AG09309 (cell line): ENCODE measurements at places on chromosomes 1 and 21.

GRCh38 chr1:225881959-225882693 lies at the start of gene TMEM63A:
Gene TMEM63A (minus strand): TSS chr1:225882380. CDS start chr1:225877580, 4,800 bp downstream.
- no peak for DNase-seq

DNA sequence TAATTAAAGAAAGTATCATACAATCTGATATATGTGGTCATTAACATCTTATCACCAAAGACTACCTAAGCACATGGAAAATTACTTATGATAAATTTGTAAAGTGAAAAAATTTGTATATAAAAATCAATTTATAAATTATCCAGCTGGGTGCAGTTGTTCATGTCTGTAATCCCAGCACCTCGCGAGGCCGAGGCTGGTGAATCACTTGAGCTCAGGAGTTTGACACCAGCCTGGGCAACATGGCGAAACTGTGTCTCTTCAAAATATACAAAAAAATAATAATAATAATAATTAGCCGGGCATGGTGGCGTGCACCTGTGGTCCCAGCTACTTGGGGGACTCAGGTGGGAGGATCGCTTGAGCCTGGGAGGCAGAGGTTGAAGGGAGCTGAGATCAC lies 82.8 kb upstream of the SYT6 start:
- DNase-seq, result no peak

- DNase-seq, result no peak
These were observed 31.4 kb upstream of the PCBP3 start for GRCh38 chr21:45611939-45612664.

GRCh38 chr1:185674201-185674600 lies 60.0 kb upstream of the HMCN1 start:
- no peak for DNase-seq

DNA sequence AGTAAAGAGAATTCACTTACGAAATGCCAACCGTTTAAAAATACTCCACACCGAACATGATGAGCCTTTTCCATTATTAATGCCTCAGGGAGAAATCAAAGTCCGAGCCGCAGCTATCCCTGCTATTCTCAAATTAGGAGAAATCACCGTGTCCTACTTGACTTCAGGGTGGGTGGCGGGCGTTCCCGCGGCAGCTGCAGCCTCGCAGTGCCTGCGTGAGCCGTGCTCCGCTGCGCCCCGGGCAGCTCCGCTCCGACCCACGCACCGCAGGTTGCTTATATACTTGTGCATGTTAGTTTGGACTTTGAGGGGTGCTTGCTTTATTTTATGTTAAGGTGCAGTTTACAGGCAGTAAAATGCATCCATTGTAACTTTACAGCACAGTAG lies 35.6 kb upstream of the PCBP3 start:
- no peak for DNase-seq

DNA sequence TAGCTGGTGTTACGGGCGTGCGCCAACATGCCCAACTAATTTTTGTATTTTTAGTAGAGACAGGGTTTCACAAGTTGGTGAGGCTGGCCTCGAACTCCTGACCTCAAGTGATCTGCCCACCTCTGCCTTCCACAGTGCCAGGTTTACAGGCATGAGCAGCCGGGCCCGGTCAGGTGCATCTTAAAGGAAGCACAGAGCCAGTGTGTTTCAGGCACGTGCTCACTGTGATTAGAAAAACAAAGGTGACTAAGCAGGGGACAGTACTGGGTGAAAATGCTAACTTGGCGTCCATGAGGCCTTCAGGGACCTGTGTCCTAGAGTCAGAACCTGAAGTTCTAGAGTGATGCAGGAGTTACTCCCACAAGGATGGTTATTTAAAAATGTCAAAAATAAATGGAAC lies 60.0 kb upstream of the GJA8 start:
- no peak for DNase-seq

GRCh38 chr1:8218351-8219092 lies 99.4 kb upstream of the SLC45A1 start:
- no peak for DNase-seq

DNA sequence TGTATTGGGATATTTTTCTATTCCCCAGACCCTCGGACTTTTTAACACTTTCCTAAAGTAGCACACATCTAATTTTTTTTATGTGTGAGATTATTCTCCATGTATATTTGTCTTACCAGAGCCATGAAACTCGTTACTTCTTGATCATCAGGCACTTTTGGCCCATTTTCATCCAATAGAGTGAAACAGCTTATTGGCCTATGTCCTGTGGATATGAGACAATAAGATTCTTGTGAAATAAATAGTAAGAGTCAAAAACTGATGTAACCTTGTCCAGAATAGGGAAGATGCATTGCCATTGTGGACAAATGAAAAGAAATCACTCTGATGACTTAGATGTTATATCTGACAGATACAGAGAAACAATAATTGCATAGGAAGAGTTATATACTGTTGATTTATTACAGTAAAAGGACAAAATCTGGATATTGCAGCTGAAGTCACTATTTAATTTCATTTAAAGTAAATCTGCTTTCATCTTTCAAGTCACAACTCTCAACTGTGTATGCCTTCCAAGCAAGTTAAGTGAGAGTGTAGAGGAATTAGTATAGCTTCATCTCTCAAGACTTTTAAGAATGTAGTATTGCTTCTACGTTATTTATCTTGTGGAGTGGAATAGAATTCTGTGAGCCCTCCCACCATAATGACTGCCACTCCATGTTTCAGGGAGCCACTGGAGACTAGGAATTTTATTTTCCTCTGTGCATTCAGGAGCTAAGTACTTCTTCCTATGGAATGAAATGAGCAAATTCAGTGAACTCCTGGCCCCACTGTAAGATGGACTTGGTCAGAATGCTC lies 86.9 kb downstream of the ADAMTS1 start:
- DNase-seq, result no peak

- no peak for DNase-seq
These were observed 9.0 kb downstream of the CLDN19 start for GRCh38 chr1:42730988-42731387.

GRCh38 chr1:28503117-28503516 lies 2.7 kb upstream of the RCC1 start:
- DNase-seq, result no peak
